IMR-90 (cell line): ENCODE measurements at places on chromosomes 5 and 9.

GRCh38 chr9:116219686-116220085 lies 66.1 kb downstream of the PAPPA start:
- no peak for DNase-seq

DNA sequence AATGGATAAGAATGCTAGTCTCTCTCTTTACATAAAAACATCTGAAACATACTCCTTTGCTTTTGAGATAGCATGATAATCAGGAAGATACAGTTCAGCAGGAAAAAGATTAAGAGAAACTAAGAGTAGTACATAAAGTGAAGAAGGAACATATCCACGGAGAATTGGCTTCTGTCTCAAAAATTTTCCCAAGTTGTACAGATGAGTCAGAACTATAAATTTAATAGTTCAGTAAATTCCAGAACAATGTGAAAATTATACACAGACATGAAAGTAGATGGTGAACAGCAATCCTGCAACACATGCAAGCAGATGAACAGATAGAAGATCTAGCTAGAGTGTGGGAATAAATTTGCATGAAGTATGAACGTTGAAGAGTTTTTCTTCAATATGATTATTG lies 691.4 kb upstream of the RIOK2 start:
- DNase-seq: peak; percentile 16

DNA sequence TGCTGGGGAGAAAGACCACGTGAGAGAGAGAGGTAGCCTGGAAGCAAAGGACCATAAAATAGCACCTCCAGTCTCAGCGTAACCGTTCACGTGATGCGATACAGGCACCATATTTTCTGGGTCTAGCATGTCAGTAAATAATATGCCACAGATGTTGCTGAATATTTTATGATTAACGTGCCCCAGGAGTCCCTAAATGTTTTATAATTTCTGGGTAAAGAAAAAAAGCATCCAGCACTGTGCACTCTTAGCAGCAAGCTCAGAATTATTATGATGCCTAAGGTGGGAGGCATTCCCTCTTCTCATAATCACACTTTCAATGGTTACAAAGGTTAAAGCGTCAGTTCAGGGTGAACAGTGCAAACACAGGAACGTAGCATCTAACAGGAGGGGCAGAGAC lies 121.8 kb downstream of the CAVIN4 start:
- no peak for DNase-seq

- DNase-seq: no peak
Observed at GRCh38 chr5:138944527-138945322, 69.6 kb upstream of the LRRTM2 start.

DNA sequence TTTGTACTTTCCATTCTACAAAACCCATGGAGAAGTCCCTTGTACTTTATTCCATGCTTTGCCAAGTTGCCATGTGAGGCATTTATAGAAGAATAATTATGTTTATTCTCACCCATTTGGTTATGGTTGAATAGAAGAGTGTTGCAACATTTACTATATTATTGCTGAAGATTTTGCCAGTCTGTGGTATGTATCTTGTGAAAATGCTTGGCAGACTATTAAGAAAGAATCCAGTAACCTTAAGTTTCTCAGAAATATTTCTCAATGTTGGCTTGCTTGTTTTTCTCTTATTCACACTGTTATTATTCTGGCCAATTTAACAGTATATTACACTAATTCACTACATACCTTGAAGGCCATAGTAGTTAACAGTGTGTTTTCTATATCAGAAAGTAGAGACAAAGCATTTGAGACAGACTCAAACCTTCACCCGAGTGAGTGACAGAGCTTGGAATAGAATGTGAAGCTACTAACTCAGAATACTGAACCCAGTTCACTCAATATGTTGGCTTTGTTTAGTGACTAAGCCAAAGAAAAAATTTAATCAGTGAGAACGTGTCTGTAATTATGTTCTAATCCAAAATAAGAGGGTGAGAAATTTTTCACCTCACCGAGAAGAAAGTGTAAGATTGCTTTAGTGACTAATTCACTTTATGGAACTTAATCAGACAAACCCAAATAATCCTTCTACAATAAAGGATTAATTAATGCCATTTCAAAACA lies 184.4 kb downstream of the CWC27 start:
- DNase-seq: no peak

DNA sequence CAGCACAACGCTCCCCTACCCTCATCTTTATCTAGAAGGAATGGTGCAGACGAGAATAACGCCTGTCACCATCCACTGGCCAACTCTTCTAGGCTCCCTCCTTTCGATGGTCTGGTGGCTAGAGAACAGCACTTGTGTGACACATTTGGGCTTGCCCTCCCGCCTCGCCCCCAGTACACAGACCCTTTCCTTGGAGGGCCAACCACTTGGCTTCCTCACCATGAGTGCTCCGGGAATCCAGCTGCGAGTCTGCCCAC lies 1.4 kb downstream of the GNAQ start:
- DNase-seq: no peak

DNA sequence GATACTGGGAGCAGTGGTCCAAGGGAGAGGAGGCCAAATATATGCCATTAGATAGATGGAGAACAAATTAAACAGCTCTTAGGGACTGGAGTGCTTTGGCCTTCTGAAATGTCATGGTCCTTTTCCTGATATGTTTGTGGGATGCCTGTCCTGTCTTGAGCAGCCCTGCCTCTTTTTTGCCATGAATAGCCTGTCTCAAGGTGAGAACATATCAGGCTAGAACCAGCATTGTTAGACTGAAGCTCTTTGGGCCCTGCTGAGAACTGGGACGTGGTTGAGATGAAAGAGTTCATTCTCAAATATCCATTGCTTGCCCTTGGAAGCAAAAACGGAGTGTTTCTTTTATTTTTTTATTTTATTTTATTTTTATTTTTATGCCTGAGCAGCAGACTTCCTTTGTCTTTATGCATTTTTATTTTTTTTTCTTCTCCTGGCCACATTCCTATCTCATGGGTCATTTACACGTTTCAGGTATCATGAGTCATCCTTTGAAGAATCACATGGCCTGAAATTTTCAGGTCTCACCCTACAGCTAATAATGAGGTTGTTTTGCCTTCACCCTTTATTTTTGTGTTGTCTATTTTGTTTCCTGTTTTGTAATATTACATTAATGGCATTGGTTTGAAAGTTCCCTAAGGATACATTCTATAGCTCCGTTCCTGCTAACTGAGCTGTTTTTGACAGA lies 371.4 kb downstream of the PSAT1 start:
- DNase-seq: no peak

- DNase-seq: peak; percentile 36
Observed at GRCh38 chr5:120528609-120529008, 64.5 kb downstream of the PRR16 start.

DNA sequence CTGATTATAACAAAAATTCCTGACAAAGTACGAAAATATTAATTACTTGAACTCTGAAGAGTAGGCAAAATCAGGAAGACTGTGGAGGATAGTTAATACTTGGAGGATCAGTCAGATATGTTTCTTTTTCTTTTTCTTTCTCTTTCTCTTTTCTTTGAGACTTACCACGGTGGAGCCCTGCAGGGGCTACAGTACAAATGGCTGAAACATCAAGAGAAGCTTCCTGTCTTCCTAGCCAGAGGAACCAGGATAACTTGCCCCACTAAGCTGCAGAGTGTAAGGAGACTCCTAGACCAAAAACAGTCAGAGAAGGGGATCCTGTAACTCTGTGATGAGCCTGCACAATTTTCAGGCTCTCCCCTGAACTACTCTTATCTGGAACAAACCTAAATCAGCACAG lies 324.6 kb upstream of the TYRP1 start:
- DNase-seq: no peak

- DNase-seq: no peak
Observed at GRCh38 chr9:36640771-36641381, 68.2 kb downstream of the MELK start.

DNA sequence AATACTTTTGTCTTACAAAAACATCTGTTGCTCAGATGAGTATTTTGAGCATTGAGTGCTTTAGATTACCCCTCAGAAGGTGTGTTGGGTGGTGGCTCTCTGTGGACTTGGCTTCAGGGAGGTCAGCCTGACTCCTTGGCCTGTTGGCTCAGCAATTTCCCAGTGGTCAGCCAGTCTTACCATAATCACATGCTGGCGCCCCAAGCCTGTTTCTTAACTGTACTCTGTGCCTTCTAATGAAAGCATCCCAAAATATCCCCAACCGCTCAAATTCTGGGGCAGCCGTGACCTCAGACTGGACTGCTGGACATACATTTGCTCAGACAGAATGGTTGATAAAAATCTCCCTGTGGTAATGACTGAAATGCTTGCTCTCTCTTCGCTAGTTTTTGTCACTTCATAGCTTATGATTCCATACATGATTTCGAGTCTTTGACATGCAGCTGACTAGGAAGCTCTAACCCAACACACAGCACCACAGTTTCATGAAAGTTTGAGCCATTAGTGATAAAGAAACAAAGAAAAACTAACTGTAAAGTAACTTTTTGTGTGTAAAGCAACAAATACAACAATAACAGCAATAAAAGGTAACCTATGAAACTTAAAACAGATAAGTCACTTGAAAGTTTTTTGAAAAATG lies 562.2 kb upstream of the MEF2C start:
- DNase-seq: no peak

- DNase-seq: no peak
Observed at GRCh38 chr9:100640447-100641050, 62.7 kb downstream of the CAVIN4 start.

DNA sequence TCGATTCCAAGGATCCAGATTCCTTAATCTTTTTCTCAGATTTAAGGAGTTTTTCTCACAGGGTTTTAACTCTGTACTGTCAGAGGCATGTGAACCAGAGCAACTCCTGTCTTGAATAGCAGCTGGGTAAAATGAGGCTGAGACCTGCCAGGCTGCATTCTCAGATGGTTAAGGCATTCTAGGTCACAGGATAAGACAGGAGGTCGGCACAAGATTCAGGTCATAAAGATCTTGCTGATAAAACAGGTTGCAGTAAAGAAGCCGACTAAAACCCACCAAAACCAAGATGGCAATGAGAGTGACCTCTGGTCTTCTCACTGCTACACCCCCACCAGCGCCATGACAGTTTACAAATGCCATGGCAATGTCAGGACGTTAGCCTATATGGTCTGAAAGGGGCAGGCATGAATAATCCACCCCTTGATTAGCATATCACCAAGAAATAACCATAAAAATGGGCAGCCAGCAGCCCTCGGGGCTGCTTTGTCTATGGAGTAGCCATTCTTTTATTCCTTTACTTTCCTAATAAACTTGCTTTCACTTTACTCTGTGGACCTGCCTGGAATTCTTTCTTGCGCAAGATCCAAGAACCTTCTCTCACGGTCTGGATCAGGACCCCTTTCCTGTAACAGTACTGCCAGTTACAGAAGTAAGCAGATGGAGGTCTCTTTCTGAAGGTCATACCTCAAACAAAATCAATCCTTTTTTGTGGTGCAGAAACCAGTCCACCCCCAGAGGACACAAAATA lies 87.1 kb downstream of the SLC38A9 start:
- no peak for DNase-seq

GRCh38 chr5:2427983-2428382 lies 323.5 kb downstream of the IRX2 start:
- no peak for DNase-seq

DNA sequence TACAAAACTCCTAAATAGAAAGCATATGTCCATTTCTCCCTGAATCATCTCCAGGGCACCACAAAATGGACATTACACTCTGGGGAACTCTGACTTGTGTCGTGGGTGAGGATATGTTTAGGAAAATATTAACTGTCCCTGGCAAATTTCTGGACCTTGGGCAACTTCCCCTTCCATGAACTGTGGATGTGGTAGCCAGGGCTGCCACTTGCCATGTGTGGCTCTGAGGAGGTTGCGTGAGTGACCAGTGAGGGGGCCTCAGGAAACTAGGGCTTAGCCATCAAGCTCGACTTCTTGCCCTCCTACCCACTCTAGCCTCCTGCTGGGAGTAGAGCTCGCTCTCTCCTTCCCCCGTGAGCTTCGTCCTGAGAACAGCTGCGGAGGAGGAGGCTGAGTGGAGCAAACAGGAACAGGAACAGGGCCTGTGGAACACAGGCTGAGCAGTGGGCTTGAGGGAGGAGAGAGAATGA lies 13.8 kb upstream of the STC2 start:
- no peak for DNase-seq

GRCh38 chr9:83622433-83622938 lies 457 bp upstream of the IDNK start:
- DNase-seq: no peak
